T-cell (primary cell): ENCODE measurements at places on chromosomes 13 and 19.

DNA sequence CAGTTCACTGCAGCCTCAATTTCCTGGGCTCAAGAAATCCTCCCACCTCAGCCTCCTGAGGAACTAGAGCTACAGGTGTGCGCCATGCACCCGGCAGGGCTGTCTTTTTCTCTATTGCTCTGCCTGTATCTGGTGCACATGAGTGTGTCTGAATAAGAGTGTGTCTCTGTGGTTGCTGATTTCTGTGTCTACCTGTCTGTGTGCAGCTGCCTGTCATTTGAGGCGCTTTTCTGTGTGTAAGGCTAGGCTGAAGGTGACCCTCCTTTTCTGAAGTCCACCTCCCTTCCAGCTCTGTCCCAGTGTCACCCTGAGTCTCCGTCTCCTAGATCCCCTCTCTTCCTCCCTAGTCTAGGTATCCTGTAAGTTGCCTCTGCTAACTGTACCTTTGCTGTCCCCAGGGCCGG, 1.5 kb upstream of the PRR12 start:
- DNase-seq: no peak

GRCh38 chr13:113295776-113296175, 1.3 kb upstream of the LAMP1 start:
- no peak for DNase-seq

DNA sequence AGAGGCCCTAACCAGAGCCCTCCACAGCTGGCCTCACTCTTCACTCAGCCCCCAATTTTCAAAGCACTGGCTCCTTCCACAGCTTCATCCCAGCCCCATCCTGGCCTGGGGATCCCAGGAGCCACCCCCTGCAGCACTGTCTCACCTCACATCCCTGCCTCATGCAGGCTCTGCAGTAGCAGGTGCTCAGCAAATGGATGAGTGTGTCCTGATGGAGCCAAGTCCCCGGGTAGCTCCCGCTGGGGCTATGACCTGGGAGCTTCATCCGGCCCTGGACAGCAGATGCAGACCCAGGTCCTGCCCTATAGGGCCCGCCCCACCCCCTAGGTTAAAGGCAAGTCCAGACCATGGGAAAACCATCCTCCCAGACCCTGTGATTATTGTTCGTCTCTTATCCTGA, 143.2 kb upstream of the ZNF507 start:
- no peak for DNase-seq

DNA sequence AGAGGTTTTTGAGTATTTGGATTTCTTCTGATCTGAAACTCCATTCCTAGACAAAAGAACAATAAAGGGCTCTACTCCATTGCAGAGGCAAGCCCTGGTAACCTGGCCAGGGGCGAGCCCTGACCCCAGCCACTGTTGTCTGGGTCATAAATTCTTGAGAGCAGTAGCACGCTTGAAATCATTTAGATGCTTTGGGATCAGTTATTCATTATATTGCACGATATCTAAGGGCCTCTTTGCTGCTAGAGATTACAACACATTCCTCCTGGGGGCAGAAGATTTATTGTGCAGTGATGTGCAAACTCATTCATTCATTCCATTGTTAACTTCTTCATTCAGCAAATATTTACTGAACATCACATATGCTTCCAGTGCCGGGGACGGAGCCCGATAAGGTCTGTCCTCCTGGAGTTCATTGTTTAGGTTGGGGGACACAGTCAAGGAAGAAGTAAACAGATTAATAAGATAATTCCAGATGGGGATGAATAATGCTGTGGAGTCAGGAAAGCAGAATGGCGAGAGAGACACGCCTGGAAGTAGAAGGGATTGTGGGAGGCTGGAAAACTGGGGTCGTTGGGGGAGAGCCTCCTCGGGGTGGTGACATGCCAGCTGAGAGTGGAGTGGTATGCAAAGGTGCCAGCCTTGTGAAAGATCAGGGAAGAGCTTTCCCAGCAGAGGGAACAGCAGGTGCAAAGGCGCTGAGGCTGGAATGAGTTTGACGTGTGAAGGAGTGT, 34.9 kb downstream of the SIPA1L3 start:
- DNase-seq: no peak

- no peak for DNase-seq
Observed at GRCh38 chr19:37999309-38000213, 92.6 kb downstream of the SIPA1L3 start.

- no peak for DNase-seq
Observed at GRCh38 chr19:17469092-17469480, 1.2 kb upstream of the SLC27A1 start.

GRCh38 chr19:33301144-33301899, 1.0 kb downstream of the CEBPA start:
- DNase-seq: no peak

- DNase-seq: no peak
Observed at GRCh38 chr13:27401210-27401609, 23.2 kb upstream of the GTF3A start.

- DNase-seq: no peak
Observed at GRCh38 chr19:50842130-50842529, 8.8 kb upstream of the KLK15 start.

GRCh38 chr13:37141011-37141410, 35.5 kb upstream of the CSNK1A1L start:
- no peak for DNase-seq

GRCh38 chr13:48594096-48594815, 59.5 kb upstream of the CYSLTR2 start:
- DNase-seq: no peak

DNA sequence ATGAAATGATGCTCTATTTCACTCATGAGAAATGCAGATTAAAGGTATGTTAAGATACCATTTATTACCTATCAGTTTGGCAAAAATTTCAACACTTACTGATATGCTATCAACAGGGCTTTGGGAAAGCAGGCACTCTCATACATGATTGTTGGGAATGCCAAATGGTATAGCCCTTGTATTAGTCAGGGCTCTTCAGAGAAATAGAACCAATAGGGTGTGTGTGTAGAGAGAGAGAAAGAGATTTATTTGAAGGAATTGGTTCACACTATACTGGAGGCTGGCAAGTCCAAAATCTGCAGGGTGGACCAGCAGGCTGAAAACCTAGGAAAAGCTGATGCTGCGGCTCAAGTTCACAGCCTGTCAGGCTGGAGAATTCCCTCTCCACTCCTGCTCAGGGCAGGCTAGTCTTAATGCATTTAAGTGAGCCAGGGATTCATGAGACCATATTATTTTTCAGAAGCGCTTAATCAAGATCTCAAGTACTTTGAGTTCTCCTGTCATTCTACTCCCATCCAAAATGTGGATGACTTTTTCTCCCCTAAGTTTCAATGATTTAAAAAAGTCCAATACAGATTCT, 72.4 kb downstream of the NHLRC3 start:
- no peak for DNase-seq

- no peak for DNase-seq
Observed at GRCh38 chr13:34842466-34842865, 99.6 kb upstream of the NBEA start.

DNA sequence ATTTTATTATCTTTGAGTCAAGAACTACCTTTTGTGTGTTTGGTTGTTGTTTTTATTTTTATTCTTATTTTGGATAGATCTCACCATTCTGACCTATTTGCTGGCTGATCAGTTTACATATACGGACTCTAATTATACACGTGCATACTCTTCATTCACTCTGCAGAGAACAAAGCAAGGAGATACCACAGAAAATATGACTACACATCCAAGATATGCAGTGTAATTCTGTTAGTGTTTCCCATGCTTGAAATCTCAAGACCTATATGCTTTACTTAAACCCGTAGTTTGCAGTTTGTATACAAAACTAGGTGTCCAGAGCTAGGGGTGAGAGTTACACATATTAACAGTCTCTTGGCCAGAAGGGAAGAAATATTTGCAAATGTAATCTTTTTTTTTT, 205.5 kb downstream of the DCLK1 start:
- no peak for DNase-seq

GRCh38 chr13:39599842-39600241, 3.2 kb downstream of the LHFPL6 start:
- DNase-seq: no peak

DNA sequence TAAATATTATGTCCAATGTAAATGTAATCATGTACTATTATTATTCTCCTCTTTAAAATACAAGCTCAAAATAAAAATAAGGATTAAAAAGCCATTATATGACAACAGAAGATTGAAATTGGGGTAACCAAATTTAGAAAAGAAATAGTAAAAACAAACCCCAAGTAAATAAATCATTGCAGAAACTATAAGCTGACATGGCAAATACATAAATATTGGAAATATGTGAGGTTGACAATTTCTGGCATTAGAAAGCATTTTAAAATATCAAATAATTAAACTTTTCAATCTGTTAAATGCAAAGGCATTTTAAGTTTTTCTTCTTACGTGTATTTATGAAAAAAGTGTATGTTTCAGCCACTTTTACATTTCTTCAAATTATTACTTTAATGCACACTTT, 394.7 kb upstream of the DACH1 start:
- DNase-seq: no peak

DNA sequence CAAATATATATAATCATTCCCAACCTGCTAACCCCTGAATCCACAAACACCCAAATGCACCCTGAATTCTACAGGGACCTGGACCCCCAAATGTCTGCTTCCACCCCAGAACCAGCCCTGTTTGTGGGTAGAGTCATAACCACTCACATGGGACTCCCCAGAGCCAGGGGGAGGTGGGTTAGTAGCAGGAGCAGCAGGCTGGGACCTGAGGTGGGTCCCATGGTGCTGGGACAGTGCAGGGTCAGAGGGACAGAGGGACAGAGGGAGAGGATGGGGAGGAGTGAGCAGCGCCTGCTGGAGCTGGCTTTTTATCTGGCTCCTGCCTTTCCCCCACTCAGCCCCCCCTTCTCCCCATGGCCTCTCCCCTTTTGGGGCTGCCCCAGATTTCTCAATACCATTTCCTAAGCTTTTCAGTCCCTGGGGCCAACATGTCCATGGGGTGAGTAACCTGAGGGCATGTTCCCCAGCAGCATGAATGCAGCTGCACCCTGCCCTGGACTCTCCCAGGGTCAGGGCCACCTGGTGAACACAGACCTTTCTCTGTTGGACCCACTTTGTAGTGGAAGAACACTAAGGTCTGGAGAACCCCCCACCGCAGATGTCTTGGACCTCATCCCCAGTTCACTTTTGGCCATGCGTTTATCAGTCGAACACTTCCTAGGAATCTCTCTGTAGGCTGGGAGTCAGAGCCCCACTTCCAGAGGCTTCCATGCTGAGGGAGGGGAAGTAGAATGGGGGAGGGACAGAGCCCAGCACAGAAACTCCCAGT, at the start of gene C3:
TSS of gene C3 (minus strand) at position 282 of the 769 bp plus-strand sequence. CDS start at position 221, 61 bp downstream.
- DNase-seq: no peak

GRCh38 chr13:36006894-36007675, 124.1 kb downstream of the DCLK1 start:
- DNase-seq: no peak

DNA sequence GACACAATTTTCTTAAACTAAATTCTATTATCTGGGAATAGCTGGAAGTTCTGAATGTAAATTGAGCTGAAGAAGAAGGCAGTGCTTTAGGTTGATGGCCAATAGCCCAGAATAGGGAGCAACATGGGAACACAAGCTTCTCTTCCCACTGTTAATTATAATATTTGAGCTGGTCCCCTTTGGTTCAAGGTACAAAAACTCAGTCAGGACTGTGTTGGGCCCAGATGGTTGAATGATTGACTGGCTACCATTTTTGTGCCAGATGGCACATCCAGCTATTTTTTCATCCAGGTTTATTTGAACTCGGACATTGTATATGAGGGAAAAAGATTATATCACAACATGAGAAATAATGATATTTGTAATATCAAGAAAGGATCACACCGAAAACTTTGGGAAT, 458.9 kb downstream of the SLITRK1 start:
- no peak for DNase-seq

DNA sequence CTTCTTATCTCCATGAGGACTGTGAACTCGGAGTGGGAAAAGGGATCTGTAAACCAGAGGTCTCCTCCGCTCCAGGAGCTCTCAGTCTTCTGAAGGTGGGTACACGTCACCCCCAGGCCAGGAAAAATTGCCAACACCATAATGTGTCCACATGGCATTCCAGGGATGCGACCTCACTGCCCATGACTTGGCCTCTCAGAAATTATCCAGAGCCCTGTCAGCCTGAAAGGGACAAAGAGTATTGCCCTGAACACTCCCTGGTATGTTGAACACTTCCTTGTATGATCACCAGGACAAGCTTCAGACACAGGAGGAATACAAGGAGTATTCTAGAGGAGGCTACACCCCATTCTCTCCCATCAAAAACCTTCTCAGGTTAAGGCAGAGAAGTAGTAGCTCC, 81.0 kb upstream of the SLC7A1 start:
- DNase-seq: no peak

- DNase-seq: no peak
Observed at GRCh38 chr13:99383946-99384345, 76.7 kb upstream of the GPR183 start.

- no peak for DNase-seq
Observed at GRCh38 chr19:48443731-48444128, 2.1 kb upstream of the GRWD1 start.

GRCh38 chr13:102327119-102327617, 74.7 kb downstream of the FGF14 start:
- no peak for DNase-seq

DNA sequence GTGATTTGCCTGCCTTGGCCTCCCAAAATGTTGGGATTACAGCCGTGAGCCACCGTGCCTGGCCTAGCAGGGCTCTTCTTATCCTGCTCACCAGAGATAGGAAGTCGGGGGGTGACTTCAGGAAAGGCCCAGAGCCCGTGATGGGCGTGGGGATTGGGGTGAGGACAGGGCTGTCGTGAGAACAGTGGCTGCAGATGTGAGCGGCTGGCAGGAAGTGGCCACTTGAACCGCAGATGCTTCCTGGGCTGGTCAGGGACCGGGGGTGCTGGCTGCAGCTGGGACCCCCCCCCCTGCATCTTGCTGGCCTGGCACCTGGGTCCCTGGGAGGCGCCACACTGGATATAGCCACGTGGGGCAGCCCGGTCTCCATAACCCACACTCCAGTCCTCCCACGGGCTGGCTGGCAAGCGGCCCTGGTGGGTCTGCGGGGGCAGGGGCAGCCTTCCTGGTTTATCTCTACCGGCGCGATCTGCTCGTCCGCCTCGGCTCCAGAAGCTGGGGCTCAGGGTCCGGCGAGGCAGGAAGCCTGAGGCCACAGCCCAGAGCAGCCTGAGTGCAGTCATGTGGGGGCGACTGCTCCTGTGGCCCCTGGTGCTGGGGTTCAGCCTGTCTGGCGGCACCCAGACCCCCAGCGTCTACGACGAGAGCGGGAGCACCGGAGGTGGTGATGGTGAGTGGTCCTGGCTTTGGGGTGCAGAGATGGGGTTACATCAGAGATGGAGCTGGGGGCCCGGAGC, at the start of gene F2RL3:
TSS of gene F2RL3 (plus strand) at position 371 of the 737 bp plus-strand sequence. CDS start at position 562, 191 bp downstream.
- DNase-seq: no peak

GRCh38 chr13:76823969-76824368, 62.2 kb downstream of the KCTD12 start:
- DNase-seq: no peak

GRCh38 chr19:45250216-45250831, 747 bp upstream of the MARK4 start:
- no peak for DNase-seq

GRCh38 chr13:30031488-30031887, 181.1 kb upstream of the UBL3 start:
- DNase-seq: no peak

- DNase-seq: no peak
Observed at GRCh38 chr19:1730157-1730556, 23.1 kb upstream of the ONECUT3 start.

GRCh38 chr19:36093687-36094086, 17.3 kb upstream of the OVOL3 start:
- DNase-seq: no peak
